ENCODE measurements at places on chromosomes 11 and 22. TPM values are rescaled to one million over a fixed set of nuclear protein-coding genes. Genes with fewer than 3 reads are reported as not detected.

GRCh38 chr11:106172386-106172991 is 95.0 kb downstream of the AASDHPPT start:
- peak; percentile 12 for DNase-seq

- DNase-seq = peak; percentile 75
These were observed 11.9 kb downstream of the CRTAM start for GRCh38 chr11:122850076-122850631.

- DNase-seq = no peak
These were observed 37.2 kb upstream of the MOB2 start for GRCh38 chr11:1523779-1524178.

DNA sequence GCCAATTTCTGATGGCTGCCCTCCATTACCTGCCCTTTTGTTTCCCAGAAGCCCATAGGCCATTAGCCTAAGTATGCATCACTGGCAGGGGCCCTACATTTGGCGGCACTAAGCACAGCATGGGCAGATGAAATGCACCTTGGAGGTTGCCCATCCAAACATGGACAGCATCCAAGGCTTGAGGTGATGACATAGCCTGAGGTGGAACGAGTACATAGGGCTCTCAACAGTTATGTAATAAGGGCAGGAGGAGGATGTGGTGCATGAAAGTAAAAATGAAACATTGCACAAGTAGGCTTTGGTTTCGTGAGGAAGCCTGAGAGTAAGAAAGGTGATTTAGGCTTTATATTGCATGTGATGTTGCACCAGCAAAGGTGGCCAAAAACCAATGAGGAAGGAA is 148.1 kb downstream of the FAM76B start:
- DNase-seq = no peak

DNA sequence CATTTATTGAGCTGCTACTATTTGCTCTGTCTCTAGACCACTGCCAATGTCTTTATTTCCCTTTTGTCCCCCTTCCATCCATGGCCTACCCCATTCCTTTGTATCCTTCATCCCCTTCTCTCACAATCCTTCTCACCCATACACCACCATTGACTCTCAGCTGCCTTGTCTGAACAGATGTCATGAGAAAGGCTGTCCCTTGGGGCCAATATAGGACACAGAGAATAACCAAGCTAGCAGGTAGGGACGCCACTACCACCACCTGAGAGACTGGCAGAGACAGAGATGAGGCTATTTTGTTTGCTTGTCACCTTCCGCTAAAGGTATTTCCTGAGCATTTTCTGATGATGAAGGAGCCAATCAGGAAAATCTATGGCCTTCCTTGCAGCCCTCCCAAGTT is 138.9 kb downstream of the CD44 start:
- no peak for DNase-seq

GRCh38 chr11:44711113-44711786 is 15.5 kb upstream of the TSPAN18 start:
- no peak for DNase-seq

DNA sequence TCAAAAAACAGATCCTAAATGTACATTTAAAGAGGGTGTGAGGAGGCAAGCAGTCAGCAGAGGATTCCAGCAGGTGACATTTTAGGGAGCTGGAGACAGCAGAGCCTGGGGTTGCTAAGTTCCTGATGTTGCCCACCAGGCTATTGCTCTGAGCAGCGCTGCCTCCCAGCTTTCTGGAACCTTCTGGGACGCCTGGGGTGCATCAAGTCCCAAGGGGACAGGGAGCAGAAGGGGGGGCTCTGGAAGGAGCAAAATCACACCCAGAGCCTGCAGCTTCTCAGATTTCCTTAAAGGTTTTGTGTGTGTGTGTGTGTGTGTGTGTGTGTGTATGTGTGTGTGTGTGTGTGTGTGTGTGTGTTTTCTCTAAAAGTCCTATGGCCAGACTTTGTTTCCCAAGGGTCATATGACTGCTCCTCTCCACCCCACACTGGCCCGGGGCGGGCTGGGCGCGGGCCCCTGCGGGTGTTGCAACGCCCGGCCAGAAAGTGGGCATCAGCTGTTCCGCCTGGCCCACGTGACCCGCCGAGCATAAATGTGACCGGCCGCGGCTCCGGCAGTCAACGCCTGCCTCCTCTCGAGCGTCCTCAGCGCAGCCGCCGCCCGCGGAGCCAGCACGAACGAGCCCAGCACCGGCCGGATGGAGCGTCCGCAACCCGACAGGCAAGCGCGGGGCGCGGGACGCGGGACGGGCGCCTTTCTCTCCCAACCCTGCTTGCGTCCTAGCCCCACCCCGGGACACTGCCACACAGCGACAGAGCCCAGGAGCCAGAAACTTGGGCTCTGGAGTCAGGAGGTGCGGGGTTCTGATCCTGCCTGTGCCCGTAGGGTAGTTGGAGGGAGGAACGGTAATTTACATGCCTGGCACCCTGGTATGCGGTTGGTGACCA is at the start of gene HMOX1:
Gene HMOX1 (plus strand): TSS at position 560 of the 887 bp plus-strand sequence. CDS start 78 bp downstream, at position 638.
- peak; percentile 98 for DNase-seq

DNA sequence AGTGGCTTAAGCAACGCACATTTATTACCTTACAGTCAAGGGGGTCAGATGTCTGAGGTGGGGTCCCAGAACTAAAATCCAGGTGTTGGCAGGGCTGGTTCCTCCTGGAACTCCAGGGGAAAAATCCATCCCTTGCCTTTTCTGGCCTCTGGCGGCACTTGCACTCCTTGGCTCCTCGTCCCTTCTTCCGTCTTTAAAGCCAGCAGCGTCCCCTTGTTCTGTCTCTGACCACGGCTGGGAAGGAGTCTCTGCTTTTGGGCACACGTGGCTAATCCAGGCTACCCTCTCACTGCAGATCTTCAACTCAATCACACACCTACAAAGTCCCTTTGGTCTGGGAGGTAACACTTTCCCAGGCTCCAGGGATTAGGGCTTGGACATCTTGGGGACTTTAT is 73.5 kb upstream of the WNT7B start:
- no peak for DNase-seq

SPI1 gene
- total RNA-seq = not detected

DNA sequence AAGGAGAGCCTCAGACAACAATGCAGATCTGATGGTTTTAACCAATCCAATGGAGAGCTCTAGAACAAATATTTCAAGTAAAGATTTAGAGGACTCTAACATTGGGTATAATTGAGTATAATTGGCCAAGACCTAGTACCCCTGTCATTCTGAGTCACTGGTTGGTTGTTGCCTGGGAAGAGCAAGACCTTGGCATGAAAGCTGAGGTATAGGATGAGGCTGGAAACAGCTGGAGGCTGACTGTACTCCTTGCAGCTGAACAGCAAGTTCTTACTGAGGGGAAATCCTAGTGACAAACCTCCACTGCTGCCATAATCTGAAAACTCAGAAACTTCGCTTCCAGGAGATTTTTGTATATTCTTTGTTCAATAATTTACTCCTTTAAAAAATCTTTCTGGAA is 54.3 kb upstream of the MUC15 start:
- DNase-seq = peak; percentile 62

DNA sequence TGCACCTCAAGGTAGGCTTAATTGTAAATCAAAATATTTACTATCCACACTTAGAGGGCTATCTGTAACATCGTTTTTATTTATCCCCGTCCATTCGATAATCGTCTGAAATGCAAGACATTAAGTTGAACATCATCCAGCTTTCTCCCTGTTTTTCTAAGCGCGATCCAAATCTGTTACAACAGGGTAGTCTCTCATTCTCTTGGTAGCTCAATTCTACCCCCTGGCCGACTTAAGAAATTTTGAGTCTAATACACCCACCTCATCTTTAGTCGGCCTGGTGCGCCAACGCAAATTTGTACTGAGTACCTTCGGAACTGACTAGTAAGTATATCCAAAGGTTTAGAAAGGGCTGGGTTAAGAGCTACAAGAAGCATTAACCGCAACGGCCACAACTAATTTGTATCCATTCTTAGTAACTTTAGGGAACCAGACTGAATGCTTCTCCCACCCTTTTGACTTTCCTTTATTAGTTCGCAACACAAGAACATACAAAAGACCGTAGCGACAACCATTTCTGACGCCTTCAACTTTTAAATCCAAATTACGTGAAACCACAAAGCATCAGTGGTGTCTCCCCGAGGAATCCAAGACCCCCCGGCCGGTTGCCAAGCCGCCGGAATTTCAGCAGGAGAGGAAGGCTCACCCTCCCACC is 1.0 kb upstream of the ZNF143 start:
- DNase-seq = peak; percentile 76

DNA sequence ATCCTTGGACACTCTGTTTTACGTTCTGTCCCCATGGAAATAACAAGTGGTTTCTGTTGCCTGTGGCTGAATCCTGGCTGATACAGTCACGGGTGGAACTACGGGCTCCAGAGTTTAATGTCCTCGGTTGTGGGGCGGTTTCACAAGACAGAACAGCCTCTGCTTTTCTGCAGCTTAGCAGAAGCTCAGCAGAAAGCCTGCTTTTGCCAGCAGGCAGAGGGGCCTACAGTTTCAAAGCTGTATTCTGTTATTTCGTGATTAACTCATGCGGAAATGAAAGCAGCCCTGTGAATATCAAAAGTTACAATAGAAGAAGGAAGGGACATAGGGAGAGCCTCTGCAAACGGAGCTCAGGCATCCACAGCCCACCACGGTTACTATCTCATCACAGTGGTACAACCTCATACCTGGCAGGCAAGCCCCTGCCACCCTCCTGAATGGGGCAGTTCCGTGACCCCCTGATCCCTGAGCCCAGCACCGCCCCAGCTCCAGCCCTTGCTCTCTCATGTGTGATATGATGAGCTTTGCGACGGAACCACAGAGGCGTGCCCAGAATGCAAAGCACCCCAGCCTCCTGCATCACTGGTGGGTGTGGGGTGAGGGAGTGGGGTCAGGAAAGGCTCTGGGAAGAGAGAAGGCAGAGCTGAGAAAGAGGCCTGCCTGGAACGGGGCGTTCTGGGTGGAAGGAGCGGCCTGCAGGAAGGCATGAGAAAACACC is 360.6 kb downstream of the BRD1 start:
- no peak for DNase-seq

DNA sequence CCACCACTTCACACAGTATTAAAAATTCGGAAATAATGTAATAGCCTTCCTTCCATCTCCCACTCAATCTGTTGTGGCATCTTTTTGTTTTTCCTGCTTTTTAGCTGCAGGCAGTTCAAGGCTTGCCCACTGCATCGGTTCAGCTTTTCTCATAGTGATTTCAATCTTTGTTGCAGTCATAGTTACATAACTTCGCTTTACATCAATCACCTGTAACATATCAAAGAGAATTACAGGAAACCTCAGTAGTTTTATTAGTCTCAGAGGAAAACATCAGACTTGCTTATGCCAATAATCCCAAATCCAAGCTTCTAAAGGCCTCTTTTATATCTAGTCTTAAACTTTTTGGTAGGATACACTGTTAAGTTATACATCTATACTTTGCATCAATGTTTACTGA is 20.5 kb downstream of the CHORDC1 start:
- DNase-seq = no peak

ACR gene
- total RNA-seq = not detected

GRCh38 chr11:62223095-62223494 is 14.6 kb downstream of the SCGB2A1 start:
- no peak for DNase-seq

GRCh38 chr11:2928605-2929530 is at the start of gene PHLDA2:
PHLDA2 (minus strand) TSS chr11:2929420; CDS start chr11:2929364, 56 bp downstream.
- DNase-seq = peak; percentile 92

- DNase-seq = no peak
These were observed 41.0 kb upstream of the OLFML1 start for GRCh38 chr11:7444091-7444981.

DNA sequence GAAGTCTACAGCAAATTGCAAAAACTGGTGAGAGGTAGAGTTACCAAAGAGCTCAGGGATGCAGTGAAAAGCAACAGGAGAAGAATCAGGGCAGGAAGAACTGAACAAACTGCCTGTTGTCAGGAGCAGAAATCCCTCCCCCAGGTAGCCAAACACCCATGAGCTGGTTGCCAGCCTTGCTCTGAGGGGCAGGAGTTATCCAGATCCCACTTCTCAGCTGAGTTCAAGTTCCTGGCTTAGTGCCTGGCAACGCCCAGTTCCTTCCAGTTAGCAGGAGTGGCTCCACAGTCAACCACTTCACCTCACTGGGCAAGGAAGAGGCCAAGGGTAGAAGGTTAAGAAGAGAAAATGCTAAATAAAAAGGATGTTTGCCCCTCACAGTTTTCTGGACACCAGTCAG is 1.9 kb upstream of the MPZL2 start:
- DNase-seq = no peak

P2RY6 gene
- total RNA-seq = 0.76 TPM

- peak; percentile 81 for DNase-seq
These were observed 146.2 kb upstream of the RASSF10 start for GRCh38 chr11:12862696-12863469.

- DNase-seq = no peak
These were observed 79.7 kb upstream of the CARD18 start for GRCh38 chr11:105219269-105219668.

- DNase-seq = no peak
These were observed 18.6 kb downstream of the LSP1 start for GRCh38 chr11:1871531-1871930.

DNA sequence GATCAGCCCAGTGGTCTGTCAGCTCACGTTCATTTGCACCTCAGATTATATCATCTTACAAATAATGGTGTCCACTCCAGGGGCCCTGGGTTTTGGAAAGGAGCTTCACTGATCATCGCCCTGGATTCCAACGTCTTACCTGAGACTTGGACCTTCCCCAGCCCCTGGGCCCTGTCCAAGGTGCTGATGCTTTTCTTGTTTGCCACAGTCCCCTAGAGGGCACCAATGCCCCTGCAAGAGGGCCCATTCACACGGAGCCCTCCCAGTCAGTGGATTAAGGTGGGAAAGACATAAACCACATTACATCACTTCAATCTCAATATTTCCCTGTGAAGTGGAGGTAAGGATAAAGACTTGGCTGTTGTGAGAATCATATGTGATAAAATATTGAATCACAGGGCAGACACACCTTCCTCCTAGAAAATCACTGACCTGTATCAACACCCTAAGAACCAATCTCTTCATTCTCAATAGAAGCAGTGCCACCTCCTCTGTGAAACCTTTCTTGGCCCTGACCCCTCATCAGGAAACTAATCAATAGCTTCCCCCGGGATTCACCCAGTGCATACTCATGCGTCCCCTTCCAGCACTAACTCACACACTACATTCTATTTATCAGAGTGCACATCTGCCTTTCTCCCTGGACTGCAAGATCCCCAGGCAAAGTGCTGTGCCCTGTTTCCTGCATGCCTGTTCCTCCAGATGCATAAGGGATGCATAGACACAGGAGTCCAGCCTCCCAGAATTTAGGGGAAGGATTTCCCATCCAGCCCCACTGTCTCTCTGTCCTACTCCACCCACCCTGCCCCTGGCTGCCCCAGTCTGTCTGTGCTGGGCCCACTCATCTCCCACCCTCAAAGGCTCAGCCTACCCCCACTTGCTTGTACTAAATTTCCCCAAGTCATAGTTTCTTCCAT is 167.0 kb downstream of the BUD13 start:
- DNase-seq = peak; percentile 33

Measured in GM23248 (cell line).